Urinary bladder (tissue), 4 donors: ENCODE measurements at places on chromosomes 6 and 20. TPM values are rescaled to one million over a fixed set of nuclear protein-coding genes. Genes with fewer than 3 reads are reported as not detected.

- no peak for DNase-seq
These were observed 864 bp upstream of the PKIG start for GRCh38 chr20:44581515-44581914.

- DNase-seq: no peak
These were observed 279.4 kb downstream of the UBE3D start for GRCh38 chr6:82786248-82786647.

DNA sequence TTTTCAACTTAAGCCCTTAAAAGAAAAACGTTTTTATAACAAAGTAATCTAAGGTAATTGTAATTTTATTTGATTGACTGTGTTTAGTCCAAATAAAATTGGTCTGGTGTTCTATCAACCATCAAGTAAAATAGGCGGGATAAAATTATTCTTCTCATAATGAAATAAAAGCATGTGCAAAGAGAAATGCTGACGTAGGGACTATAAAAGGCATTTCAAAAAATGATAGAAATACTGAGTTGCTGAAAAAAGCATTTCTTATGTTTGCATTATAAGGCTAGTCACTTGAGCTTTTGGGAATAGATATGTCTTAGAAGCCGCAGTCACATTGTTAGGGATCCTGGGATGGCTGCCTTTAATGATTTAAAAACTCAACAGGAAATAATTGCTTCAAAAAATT is 608.0 kb upstream of the JAG1 start:
- DNase-seq: no peak

- DNase-seq: no peak
These were observed at the start of gene SLC4A11 for GRCh38 chr20:3239026-3239866. Gene SLC4A11, minus strand, starts transcription at chr20:3239190. Its CDS starts 53 bp downstream, at chr20:3239137.

The LAMP5 gene
- 0.38 TPM for polyA plus RNA-seq

GRCh38 chr20:9966966-9967365 is 67.8 kb upstream of the ANKEF1 start:
- DNase-seq: no peak

DNA sequence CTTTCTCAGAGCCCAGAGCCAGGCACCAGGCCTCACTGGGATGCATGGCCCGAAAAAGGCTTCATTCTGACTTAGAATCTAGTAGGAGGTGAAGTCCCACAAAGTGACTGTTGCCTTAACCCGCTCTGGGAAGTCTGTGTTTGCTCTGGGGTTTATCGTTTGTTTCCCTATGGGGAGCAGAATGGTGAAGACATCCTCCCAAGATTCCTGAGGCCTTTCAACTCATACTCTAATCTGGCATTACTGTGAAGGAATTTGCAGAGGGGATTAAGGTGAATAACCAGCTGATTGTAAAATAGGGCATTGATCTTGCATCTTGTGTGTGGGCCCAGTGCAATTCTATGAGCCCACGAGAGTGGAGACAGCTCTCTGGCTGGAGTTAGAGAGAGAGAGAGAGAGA is 67.8 kb downstream of the CDH26 start:
- DNase-seq: no peak

The SEMG1 gene
- not detected for polyA plus RNA-seq

- no peak for DNase-seq
These were observed 102.2 kb downstream of the PREX1 start for GRCh38 chr20:48725555-48725991.

The LHFPL5 gene
- not detected for polyA plus RNA-seq

GRCh38 chr6:139468178-139468819 is 93.9 kb upstream of the CITED2 start:
- DNase-seq: peak; percentile 40

The B3GAT2 gene
- polyA plus RNA-seq: 0.25 TPM

DNA sequence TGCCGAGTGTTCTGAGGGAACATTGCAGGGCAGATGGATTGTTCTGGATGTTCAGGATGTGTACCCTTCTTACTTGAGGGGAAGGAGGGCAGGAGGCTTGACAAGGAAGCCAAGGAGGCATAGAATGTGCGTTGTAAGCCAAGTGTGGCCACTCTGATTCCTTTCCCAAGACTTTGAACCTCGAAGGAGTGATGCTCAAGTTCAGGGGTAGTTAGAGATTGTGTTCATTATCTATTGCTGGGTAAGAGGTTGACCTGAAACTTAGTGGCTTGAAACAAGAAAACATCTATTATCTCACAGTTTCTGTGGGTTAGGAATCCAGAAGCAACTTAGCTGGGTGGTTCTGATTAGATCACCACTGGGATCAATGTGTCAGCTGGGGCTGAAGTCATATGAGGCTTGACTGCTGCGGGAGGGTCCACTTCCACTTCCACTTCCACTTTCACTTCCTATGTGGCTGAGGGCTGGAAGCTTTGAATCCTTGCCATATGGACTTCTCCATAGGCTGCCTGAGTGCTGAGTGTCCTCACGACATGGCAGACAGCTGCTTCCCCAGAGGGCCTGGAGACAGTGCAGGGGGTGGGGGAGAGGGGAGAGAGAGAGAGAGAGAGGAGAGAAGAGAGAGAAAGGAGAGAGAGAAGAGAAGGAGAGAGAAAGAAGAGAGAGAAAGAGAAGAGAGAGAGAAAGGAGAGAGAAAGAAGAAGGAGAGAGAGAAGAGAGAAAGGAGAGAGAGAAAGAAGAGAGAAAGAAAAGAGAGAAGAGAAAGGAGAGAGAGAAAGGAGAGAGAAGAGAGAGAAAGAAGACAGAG is 6.9 kb upstream of the CD40 start:
- DNase-seq: no peak

DNA sequence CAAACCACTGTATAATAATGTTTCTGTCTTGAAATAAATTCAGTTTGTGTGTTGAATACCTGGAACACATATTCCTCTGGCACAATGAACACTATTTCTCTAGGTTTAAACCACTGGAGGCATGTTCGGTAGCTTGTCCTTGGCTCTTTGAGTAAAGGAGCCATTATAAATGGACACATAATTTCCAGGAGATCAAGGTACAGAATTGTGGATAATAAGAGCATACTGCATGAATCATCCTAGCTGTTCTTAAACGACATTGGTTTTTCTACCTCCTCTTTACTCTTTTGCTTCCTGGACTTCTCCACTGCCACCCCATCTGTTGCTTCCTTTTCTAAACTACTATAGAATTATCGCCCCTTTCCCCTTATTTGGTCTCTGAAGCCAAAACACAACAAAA is 1.2 kb downstream of the CENPW start:
- DNase-seq: no peak

The SMOC2 gene
- polyA plus RNA-seq: 176 TPM

The KIAA1755 gene
- 6.1 TPM for polyA plus RNA-seq

DNA sequence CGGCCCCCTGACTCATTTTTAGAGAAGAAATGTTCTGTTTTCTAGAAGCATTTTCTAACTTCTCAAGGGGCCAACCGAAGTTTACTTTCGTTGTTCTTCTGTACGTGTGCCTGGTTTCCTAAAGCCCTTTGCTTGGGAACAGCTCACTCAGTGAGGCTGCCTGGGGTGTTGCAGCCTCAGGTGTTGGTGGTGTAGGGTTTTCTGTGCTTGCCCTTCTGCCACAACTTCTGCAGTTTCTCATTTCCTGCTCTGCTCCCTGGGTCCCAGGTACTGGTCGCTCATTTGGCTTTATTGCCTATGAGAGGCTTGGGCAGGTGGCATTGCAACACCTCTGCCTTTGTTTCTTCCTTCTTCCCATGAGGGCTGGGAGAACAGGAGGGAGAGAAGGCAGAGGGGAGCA is 278.3 kb downstream of the SOX4 start:
- no peak for DNase-seq

The OPRL1 gene
- 0.67 TPM for polyA plus RNA-seq

The NKX2-2 gene
- polyA plus RNA-seq: not detected

The SCUBE3 gene
- polyA plus RNA-seq: 8.4 TPM

- DNase-seq: no peak
These were observed 4.0 kb downstream of the SLC52A3 start for GRCh38 chr20:764255-764654.

- DNase-seq: no peak
These were observed 22.7 kb downstream of the MTCL3 start for GRCh38 chr6:127496471-127496870.
